ENCODE measurements at places on chromosomes 3 and 15.
A peak's percentile ranks its signal among the peaks of the same experiment; 100 is the strongest.

DNA sequence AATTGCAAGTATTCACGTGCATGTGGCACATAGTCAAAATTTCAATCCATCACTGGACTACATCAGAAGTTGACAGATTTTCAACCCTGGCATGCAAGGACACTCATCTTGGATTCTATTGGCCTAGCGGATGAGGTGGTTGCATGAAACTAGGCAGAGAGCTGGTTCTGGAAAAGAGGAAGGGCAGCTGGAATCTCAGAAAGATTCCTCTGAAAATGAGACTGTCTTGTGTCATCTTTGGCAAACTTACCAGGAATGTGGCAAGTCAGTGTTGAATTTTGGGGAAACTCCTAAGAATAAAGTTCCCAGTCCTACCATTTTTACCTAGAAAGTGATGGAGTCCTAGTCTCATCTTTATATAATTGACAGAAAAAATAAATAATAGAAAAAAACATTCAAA lies 384.3 kb upstream of the NR2F2 start:
- DNase-seq: no peak

DNA sequence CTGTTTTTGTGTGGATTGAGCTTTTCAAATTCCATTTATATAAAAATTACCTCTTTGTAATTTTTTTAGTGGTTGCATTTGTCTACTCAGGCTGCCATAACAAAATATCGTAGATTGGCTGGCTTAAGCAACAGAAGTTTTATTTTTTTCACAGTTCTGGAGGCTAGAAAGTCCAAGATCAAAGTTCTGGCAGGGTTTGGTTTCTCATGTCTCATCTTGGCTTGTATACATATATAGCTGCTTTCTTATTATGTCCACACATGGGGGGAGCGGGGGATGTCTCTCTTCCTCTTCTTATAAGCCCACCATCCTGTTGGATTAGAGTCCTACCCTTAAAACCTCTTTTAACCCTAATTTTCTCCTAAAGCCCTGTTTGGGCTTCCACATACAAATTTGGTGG lies 28.5 kb downstream of the MGA start:
- no peak for DNase-seq

DNA sequence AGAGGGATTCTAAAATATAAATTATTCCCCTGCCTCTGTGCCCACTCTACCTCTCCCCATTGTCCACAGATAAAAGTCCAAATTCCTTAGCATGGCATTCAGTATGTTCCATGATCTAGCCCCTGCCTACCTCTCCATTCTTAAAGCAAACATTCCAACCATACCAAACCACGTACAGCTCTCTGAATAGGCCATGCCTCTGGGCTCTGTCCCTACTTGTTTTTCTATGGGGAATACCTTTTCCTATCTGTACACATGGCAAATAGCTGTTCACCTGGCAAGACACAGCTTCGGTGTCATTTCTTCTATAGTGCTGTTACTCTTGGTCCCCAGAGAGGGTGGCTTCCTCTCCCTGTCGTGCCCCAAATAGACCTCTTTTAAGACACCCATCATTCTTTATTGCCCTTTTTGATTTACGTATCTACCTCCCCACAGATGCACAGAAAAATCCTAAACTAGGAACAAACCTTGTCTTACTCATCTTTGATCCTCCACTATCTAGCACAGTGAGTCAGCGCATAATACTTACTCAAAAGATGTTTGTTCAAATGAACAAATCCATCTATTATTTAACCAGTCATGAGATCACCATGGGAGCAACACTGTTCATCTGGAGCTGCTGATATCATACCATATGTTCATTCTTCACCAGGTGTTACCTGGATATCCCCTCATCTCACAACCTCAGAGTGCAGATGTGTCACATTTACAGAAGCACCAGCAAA lies 329.8 kb downstream of the THSD4 start:
- DNase-seq: no peak

GRCh38 chr15:35533130-35534110 lies 12.5 kb downstream of the DPH6 start:
- DNase-seq: no peak

DNA sequence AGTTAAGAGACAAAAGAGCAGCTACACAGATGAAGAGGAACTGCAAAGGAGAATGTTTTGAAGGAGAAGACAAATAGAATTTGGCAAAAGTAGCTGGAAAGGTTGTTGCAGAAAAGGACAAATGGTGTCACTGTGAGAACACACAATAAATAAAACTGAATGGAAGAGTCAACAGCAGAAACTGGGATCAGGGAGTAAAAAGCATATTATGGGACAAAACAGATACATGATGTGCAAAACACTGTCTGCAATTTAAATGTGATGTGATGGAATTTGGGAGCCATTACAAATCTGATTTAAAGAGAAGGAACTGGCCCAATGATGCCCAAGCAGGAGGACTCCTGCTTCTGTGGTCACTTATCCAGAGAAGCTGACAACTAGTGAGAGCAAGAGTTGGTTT lies 46.1 kb downstream of the CD47 start:
- DNase-seq: no peak

GRCh38 chr15:77901921-77902750 lies 175.4 kb downstream of the TBC1D2B start:
- no peak for DNase-seq

GRCh38 chr3:69282181-69282580 lies 103.7 kb downstream of the FRMD4B start:
- no peak for DNase-seq

- DNase-seq: no peak
Observed at GRCh38 chr15:23647421-23648370, at the start of gene MAGEL2. MAGEL2 (minus strand) TSS chr15:23647867; CDS start chr15:23647742, 125 bp downstream.

DNA sequence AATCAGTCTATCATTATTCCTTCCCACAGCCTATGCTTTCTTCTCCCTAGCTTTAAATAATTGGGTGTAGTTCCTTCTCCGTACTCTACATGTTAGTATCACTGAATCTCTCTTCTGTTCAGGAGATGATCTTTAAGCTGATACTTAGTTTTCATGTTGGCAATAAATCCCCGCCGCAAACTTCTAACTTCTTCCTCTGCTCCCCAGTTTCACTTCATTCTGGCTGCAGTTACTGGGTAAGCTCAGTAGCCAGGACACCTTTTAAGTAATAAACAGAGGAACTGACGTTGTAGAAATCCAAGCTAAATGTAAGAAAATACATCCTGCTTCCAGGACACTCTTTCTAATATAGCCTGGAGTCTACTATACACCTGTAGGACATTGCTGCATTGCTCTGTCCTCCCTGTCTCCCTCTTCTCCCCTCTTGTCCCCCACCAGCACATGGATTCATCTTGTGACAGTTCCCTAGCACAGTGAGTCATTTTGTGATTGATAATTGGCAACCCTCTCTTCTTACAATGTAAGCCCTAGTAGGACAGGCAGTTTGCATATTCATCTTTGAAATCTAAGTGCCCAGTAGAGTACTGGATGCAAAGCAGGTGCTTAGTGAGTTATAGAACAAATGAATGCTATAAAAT lies 598.2 kb downstream of the UNC13C start:
- DNase-seq: no peak

GRCh38 chr15:42010434-42010833 lies 10.4 kb downstream of the PLA2G4E start:
- DNase-seq: peak; percentile 42

GRCh38 chr15:85324202-85324601 lies 56.2 kb upstream of the AKAP13 start:
- no peak for DNase-seq

GRCh38 chr3:131658115-131658514 lies 155.3 kb upstream of the MRPL3 start:
- no peak for DNase-seq

- DNase-seq: no peak
Observed at GRCh38 chr15:42082823-42083604, 11.3 kb downstream of the PLA2G4D start.

DNA sequence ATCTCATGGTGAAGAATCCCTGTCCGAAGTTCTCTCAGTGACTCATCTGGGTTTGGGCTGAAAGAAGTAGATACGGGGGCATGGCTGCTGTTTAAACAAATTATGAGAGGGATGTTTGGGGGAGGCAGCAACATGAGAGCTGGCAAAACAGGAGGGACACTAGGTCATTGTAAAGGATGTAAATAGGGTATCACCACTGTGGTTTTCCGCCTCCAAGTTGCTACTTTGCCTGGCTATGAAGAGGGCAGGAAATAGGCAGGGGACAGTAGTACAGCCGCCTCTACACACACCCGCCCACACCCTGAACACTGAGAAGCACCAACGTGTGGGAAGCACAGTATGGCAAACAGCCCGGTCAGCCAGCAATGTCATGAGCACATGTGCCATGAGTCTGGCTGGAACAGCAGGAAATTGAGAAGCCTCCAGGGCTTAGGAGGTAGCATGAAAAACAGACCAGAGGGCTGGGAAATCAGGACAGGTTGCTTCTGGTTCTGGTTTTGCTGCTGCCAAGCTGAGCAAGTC lies 17.1 kb downstream of the HEXA start:
- DNase-seq: no peak

GRCh38 chr3:195910499-195910845 lies 2.1 kb upstream of the TNK2 start:
- no peak for DNase-seq

- DNase-seq: no peak
Observed at GRCh38 chr15:74580538-74581350, 34.9 kb upstream of the CLK3 start.

GRCh38 chr15:74376226-74376625 lies 8.8 kb upstream of the CYP11A1 start:
- DNase-seq: no peak

GRCh38 chr3:33803894-33804526 lies 5.6 kb downstream of the PDCD6IP start:
- no peak for DNase-seq

DNA sequence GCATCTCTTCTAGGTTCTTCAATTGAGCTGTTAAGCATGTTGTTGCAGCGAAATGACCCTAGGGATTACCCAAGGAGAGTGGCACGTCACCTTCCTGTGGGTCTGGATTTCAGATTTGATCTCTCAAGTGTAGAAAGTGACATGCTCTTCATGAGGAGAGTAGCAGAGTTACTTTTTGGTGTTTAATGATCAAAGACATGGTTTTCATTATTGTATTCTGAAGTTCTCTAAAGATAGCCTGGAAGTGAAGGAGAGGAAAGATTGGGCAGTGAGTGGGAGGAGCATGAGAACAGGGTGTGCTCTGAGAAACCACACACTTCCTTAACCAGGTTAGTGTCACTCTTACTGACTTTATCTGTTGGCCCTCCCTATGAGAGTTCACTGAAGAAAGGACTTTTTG lies 153.6 kb downstream of the AKAP13 start:
- DNase-seq: no peak

DNA sequence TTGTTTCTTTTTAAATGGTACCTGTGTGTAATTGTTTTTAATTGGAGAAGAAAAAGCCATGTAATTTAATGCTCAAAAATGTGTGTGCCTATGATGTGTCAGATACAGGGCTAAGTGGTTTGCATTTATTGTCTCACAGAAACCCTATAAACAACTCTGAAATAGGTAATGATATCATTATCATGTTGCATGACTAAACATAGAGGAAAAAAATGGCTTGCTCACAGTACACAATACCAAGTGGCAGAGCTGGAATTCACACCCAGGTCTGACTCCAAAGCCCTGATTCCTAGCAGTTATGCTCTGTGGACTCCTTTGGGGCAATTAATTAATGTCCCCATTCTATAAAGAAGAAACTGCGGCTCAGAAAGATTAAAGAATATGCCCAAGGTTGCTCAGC lies 237.4 kb upstream of the TRIM42 start:
- DNase-seq: no peak

DNA sequence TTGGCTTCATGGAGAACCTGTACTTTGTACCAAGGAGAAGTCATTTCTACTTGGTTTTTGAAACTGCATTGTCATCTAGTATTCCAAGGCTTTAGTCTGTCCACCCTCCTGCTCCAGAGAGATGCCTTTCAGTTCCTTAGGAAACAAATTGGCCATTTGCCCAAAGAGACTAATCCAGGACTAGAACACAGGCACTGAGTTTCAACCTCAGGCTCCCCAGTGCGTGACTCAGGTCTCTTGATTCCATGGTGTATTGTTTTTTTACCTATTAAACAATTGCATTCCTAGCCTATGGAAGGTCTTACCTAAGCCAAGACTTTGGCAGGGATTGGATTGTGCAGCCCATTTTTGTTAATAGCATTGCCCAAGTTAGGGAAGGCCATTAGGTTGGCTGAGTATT lies 214.8 kb upstream of the CTDSPL start:
- no peak for DNase-seq
